ENCODE measurements at places on chromosomes 1 and 21.
A peak's percentile ranks its signal among the peaks of the same experiment; 100 is the strongest.

GRCh38 chr1:204831186-204831585 is 39.5 kb upstream of the NFASC start:
- no peak for DNase-seq

GRCh38 chr1:64042331-64043100 is 160.9 kb upstream of the UBE2U start:
- no peak for DNase-seq

GRCh38 chr1:14522926-14523241 is 75.6 kb upstream of the KAZN start:
- DNase-seq = no peak

GRCh38 chr1:75482951-75483350 is 128.0 kb downstream of the SLC44A5 start:
- no peak for DNase-seq

DNA sequence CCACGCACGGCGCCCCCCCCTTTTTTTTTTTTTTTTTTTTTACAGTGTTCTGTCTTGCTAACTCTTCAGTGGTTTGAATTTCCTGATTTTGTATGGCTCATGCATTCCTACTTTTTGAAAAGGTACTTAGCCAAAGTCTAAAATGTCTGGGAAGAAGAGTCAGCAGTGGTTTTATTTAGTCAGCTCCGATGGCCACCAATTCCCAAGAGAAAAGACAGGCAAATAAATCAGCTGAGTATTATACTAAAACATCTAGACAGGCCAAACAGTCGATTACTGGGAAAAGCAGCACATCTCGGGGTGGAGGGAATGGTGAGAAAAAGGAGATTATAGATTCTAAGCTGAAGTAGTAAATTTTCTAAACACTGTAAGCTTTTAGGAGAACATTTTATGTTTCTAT is 192.5 kb upstream of the ZRANB2 start:
- no peak for DNase-seq

- no peak for DNase-seq
Observed at GRCh38 chr1:151293093-151293492, 11.0 kb downstream of the ZNF687 start.

DNA sequence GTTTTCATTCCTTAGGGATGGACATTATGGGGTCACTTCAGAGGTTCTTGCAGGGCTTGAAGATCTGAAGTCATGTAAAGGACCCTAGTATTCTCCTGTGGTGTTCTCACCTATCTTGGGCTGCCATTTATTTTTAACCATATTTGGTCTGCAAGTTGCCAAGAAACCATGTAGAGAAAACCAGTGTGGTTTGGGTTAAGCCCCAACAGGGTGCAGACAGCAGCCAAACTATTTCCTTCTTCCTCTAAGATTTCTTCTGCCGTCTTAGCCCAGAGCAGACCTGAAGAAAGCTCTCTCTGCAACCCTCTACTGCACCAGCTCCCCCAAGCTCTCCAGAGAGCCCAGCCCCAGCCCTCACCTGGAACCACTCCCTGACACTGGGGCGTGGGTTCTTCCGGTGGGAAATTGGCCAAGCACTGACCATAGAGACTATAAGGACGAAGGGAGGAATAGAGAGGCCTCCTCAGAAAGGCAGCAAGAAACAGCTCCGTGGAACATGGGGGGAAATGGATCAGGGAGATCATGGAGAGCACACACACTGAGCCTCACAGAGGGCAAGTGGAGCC is 136.6 kb downstream of the SYF2 start:
- DNase-seq = peak; percentile 20

GRCh38 chr1:180956028-180956640 is 43.4 kb downstream of the KIAA1614 start:
- DNase-seq = no peak

DNA sequence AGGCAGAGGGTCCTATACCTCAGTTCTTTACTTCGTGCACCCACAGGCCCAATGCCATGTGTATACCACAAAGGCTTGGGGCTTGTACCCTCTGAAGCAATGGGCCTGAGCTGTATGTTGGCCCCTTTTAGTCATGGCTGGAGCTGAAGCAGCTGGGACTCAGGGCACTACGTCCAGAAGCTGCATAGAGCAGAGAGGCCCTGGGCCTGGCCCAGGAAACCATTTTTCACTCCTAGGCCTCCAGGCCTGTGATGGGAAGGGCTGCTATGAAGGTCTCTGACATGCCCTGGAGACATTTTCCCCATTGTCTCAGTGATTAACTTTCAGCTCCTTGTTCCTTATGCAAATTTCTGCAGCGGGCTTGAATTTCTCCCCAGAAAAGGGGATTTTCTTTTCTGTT is 48.1 kb upstream of the VTCN1 start:
- DNase-seq = no peak

- DNase-seq = no peak
Observed at GRCh38 chr1:187894349-187894748, 1065.6 kb downstream of the PLA2G4A start.

- DNase-seq = no peak
Observed at GRCh38 chr1:942864-943533, 16.1 kb downstream of the NOC2L start.

DNA sequence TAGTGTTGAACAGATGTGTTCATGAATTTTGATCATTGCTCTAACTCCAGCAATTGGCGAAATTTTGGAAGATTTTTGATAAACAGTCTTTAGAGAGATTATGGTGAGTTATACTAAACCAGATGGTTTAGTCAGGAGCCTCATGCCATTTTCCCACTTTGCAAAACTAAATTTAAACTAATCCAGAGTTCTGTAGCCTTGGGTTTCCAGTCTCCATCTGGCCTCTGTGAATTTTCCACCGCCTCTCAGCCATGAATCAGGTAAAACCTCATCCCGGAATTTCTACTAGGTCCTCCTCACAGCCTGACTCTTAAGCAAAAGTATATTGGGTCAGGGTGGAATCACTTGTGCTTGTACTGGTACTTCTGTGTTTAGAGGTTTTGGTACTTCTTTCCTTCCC is 44.8 kb downstream of the CLEC20A start:
- DNase-seq = no peak

DNA sequence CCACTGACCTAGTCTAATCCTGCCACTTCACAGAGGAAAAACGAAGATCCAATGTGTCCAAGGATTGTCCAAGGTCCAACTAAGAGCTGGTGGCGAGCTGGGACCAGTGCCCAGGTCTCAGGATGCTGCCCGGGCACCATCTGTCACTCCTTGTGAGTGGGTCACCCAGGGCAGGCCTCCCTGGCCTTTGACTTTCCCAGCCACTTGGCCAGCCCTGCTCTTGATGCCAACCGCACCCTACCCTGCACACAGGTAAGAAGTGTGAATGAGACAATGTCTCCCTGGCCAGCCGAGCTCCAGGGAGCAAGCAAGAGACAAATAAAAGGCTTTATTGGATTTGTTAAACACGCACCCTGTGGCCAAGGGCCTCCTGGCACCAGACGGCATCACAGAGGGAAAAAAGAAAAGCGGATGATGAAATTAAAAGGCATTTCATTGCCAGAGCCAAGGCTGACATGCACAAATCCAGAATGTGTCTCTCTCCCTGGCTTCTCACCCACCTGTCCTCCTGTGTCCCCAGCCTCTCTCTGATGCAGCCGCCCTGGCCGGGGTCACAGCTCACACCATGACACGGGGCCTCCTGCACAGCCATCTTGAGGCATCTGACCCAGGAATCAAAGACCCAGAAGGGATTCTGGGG is 72.8 kb downstream of the CAMK2N1 start:
- no peak for DNase-seq

Data from activated CD4-positive, alpha-beta T cell treated with anti-CD3 and anti-CD28 coated beads, Interleukin-2, amount 50 U/mL, for 16 hours (primary cell).